ENCODE measurements at places on chromosomes 12 and 14.

DNA sequence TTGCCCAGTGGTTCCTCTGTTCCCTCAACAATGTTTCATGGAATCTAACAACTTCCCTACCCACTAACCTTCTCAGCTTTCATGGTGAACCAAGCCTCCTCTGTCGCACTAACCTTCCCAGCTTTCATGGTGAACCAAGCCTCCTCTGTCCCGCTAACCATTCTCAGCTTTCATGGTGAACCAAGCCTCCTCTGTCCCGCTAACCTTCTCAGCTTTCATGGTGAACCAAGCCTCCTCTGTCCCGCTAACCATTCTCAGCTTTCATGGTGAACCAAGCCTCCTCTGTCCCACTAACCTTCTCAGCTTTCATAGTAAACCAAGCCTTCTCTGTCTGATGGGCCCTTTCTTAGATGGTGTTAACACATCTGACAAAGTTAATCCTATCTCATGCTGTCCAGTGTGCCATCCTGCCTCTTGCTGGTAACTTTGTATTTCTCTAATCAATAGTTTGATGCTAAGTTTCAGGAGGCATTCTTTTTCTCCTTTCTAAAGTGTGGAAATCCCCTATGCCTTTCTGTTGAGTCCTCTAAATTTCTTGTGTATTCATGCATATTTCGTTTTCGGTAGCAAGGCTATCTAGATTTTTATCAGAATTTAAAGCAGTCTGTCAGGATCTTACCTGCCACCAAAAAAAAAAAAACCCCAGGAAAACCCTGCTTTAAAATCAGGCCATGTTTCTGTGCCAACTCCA is 26.8 kb upstream of the KCNK13 start:
- DNase-seq = no peak

DNA sequence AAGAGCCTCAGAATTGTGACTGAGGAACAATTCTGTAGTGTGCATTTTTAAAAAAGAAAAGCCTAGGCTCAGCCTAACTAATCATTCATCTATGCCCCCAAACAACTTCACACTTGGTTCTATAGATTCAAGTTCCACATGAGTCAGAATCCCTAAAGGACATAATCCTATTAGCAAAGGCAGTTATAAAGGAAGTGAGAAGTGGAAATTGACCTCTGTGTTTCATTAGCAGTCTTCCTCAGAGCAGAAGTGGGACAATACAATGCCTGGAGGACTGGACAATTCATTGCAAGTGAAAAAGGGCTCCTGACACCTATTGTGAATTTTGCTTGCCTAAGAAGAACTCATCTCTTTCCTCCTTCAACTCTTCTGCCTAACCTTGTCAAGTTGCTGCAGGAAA is 222.3 kb downstream of the PTPRO start:
- DNase-seq = no peak

DNA sequence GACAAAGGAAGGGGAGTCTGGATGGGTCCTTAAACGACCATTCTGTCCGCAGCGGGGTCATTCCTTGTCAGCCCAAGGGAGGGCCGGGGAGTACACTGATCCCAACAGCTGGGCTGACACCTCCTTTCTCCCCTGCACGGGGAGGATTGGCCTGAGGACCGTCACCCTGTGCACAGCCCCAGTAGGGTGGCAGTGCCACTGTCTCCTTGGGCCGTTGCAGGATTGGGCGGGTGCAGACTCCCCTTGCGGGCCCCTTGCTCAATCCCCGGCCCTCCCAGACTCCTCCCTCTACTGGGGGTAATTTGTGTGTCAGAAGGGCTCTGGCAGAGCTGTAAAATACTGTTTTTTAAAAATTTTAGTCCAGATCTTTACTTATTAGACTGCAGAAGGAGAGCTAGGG is 12.6 kb upstream of the AMN start:
- DNase-seq = no peak

DNA sequence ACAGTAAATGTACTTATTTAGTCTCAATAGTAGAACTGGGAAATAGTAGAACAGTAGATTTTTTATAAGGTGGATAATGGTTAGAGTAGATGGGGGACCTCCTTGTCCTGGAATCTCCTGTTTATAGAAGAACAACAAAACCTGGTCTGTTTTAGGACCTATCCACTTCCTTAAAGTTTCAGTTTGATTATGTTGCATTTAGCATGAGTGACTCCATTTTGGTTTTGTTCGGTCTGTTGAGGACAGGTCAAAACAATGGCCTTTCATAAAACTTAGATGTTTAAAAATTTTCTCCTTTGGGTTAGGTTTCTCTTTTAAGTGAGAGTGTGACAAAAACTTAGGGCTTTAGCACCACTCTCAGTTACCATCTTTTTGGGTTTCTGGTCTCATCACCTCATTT is 308.9 kb downstream of the BTG1 start:
- no peak for DNase-seq

GRCh38 chr12:3751151-3752095 is 1.5 kb downstream of the CRACR2A start:
- no peak for DNase-seq

- no peak for DNase-seq
Observed at GRCh38 chr14:63443988-63444387, 99.2 kb downstream of the PPP2R5E start.

DNA sequence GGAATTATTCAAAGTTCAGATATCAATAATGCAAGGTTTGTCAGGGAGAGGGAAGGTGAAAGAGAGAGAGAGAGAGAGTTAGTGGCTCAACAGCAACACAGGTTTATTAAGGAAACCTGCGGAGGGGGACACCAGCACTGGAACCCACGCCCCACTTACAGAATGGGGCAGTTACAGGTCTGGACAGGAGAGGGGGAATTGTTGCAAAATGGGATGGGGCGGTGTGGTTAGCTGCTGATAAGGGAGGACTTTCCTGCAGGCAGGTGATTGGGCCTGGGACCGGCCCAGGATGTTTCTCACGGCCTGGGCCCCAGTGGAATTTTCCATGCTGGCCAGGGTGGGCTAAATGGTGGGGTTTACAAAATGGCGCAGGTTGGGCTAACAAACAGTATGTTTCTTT is 278.2 kb upstream of the SLC16A7 start:
- no peak for DNase-seq

GRCh38 chr12:24940157-24940556 is 8.7 kb downstream of the BCAT1 start:
- DNase-seq = no peak

GRCh38 chr12:22628228-22628627 is 3.3 kb downstream of the ETNK1 start:
- no peak for DNase-seq

- no peak for DNase-seq
Observed at GRCh38 chr14:35944847-35945246, 118.7 kb downstream of the BRMS1L start.

GRCh38 chr12:71157601-71158233 is at the start of gene TSPAN8:
TSPAN8 (minus strand) TSS chr12:71157999; CDS start chr12:71157678, 321 bp downstream.
- no peak for DNase-seq

GRCh38 chr12:104547235-104547634 is 90.5 kb downstream of the CHST11 start:
- DNase-seq = peak; percentile 42

- no peak for DNase-seq
Observed at GRCh38 chr12:106900554-106900953, 55.2 kb upstream of the TMEM263 start.

- no peak for DNase-seq
Observed at GRCh38 chr12:112927925-112928324, 10.3 kb upstream of the OAS3 start.

DNA sequence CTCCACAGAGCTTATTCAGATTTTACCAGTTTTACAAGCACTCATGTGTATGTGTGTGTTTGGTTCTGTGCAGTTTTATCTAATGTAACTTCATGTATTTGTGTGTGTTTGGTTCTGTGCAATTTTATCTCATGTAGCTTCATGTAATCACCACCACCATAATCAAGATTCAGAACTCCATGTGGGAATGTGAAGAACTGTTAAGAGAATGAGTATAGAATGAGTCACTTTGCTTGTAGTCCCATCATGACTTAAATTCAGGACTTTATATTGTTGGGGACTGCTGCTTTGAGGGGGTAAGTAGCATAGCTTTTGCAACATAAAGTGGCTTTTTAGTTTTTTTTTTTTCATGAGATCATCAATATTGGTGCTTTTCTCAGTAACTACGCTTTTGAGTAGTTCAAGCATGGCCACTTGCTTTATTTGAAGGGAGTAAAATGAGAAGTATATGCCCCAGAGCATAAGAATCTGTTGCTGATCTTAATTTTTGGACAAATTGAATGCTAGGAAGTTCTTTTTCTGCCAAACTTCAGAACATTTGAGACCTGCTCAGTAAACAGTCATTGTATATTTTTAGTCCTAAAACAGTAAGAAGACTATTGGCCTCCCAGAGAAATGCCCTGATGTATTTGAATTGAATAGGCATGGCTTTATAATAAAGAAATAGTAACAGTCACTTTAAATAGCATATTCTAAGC is 28.8 kb downstream of the PROX2 start:
- DNase-seq = no peak

- no peak for DNase-seq
Observed at GRCh38 chr12:65656891-65657351, 167.4 kb upstream of the HMGA2 start.

GRCh38 chr14:91410771-91411536 is 6.7 kb downstream of the CCDC88C start:
- DNase-seq = no peak

- no peak for DNase-seq
Observed at GRCh38 chr12:100075598-100075997, 67.1 kb downstream of the BLTP3B start.

- no peak for DNase-seq
Observed at GRCh38 chr12:69623970-69624369, 13.3 kb upstream of the LRRC10 start.

All from NCI-H446 treated with DMSO at 0.1 percent for 48 hours (cell line).